HepG2 (cell line): ENCODE measurements at places on chromosomes 5 and 9.

- no peak for DNase-seq
These were observed 369.7 kb downstream of the CDK5RAP2 start for GRCh38 chr9:120210274-120210673.

DNA sequence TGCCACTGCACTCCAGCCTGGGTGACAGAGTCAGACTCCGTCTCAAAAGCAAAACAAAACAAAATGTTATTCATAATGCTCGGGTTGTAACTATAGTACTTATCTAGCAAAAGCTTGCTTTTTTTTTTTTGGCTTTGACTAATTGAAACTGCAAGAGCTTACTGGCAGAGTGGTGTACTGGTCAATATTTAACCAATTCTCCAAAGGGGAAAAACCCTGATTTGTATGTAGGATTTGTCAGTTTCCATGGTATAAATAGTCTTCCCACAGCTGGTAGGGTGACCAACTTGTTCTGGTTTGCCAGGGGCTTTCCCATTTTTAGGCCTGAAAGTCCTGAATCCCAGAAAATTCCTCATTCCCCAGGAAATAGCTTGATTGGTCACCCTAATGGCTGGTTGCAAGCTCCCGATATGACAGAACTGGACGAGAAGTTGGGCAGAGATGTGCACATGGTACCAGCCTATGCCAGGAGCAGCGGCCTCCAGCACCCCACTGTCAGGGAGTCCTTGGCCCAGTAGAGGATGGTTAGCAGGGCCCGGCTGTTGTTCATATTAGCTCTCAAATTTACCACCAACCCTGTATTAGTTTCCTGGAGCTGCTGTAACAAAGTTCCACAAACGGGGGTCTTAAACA lies 58.0 kb downstream of the FXN start:
- no peak for DNase-seq

DNA sequence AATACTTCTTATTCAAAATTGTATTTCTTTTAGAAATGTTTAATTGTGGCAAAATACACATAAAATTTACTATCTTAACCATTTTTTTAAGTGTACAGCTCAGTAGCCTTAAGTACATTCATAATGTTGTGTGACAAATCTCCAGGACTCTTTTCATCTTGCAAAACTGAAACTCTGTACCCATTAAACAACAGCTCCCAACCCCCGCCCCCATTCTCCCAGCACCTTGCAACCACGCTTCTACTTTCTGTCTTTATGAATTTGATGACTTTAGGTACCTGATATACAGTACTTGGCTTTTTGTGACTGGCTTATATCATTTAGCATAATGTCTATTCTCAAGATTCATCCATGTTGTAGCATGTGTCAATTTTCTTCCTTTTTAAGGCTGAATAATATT lies 2.8 kb upstream of the IL5 start:
- DNase-seq, result no peak

GRCh38 chr5:138033907-138034306 lies 1.0 kb upstream of the FAM13B start:
- DNase-seq, result no peak

- no peak for DNase-seq
These were observed 145.7 kb downstream of the SEMA6A start for GRCh38 chr5:116428966-116429365.

- DNase-seq, result no peak
These were observed 232.7 kb downstream of the EFNA5 start for GRCh38 chr5:107437986-107438510.

- DNase-seq, result no peak
These were observed 312.2 kb downstream of the ARRDC3 start for GRCh38 chr5:91070761-91071550.

- DNase-seq, result no peak
These were observed 826.8 kb downstream of the EFNA5 start for GRCh38 chr5:106843812-106844416.

- DNase-seq, result no peak
These were observed 16.8 kb downstream of the MACROH2A1 start for GRCh38 chr5:135382106-135382790.

DNA sequence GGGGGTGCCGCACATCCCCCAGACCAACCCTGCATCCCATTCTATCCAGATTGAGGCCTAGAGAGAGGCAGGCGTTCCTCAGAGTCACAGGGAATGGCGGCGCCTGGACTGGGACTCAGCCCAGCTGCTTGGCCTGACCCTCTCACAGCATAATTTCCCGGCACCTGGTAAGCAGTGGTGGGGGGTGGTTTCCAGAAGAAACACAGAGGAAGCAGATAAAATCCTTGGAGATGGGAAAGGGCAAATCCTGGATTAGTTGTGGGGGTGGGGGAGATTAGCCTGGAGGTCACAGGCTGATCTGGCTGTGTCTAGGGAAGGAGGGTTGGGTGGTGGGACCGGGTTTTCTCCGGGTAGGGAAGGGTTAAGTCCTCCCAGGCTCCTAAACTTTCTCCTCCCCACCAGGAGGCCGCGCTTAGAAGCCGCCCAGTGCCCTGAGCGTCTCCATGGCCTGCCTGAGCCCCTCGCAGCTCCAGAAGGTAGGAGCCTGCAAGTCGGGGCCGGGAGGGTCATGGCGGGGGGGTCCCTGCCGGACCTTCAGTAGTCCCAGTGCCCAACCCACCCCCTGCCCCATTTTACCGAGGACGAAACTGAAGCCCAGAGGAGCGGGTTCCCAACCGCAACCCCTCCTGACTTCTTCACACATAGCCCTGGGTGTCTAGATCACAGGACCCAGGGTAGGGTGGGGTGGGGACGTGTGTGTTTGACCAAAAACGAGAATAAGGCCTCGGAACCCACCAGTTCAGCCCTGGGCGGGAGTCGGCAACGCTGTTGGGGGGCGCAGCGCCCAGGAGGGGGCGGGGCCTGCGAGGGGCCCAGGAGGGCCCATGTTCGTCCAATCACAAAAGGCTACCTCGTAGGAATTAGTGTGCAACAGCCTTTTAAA lies 1.3 kb downstream of the PHYHD1 start:
- DNase-seq, result peak; percentile 62

DNA sequence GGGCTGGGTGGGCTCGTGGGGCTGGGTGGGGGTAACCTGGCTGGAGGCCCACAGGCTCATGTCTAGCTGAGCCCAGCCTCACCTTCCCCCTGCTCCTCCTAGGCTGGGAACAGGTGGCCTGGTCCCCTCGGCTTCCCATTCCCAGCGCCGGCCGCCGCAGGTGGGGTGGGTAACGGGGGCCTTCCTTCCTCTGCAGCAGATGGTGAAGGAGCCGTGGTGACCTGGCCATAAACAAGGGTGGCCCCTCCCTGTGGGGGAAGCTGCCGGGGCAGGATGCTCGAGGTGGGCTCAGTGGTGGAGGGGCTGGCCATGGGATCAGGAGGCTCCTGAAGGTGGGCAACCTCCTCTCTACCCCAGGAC lies 41.0 kb upstream of the EGFL7 start:
- DNase-seq, result no peak

GRCh38 chr5:145673786-145674185 lies 161.4 kb downstream of the PRELID2 start:
- DNase-seq, result no peak

GRCh38 chr9:129968690-129969485 lies 74.1 kb downstream of the FNBP1 start:
- DNase-seq, result no peak

DNA sequence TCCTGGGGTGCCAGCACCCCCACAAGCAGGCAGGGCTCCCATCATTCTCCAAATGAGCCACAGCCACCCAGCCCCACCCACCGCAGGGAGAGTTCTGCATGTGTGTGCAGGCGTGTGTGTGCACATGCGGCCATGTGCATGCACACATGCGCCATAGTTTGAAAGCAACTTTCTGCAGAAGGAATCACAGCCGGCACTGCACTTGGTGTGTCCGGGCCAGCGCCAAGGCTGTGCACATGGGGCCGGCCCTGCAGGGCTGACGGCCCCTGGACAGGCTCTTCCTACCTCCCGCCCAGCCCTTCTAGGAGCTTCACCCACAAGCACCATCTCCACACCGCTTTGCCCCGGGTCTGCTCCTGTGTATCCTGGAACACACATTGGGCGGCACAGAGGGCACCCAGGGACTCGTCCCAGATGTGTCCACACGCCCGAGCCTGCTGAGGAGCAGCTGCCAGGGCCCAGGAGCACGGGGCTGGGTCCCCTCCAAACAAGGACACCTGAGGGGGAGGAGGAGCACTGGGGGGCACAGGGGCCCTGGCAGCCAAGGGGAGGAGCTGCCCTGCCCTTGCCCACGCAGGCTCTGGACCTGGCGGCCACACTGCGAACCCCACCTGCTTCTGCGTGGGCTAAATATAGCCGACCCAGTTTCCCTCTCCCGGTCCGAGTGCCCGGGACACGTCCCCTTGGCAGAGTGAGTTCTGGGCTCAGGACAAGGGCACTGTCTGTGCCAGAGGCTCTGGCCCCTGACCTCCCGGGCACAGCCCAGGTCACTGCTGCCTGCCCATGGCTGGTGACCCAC lies 19.1 kb downstream of the TPPP start:
- DNase-seq, result no peak

DNA sequence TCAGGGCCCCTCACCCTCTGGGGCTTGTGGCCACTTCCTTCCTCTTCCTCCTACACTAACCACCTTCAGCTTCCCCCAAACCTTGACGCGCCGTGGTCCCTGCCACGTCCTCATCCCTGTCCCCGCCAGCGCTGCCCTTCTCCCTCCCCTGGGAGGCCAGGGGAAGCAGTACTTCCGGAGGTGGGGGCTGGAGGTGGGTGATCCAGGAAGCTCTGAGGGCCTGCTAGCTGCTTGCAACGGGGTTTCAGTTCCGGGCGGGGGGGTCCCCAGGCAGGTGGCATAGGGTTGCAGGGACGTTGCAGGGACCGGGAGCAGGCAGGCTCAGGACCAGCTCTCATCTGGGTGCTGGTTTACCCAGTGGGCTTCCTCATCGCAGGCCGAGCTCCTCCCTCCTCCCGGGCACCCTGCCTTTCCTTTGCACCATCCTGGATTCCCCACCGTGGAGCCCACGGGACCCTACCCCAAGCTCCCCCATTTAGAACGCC lies 70.0 kb downstream of the RXRA start:
- no peak for DNase-seq

DNA sequence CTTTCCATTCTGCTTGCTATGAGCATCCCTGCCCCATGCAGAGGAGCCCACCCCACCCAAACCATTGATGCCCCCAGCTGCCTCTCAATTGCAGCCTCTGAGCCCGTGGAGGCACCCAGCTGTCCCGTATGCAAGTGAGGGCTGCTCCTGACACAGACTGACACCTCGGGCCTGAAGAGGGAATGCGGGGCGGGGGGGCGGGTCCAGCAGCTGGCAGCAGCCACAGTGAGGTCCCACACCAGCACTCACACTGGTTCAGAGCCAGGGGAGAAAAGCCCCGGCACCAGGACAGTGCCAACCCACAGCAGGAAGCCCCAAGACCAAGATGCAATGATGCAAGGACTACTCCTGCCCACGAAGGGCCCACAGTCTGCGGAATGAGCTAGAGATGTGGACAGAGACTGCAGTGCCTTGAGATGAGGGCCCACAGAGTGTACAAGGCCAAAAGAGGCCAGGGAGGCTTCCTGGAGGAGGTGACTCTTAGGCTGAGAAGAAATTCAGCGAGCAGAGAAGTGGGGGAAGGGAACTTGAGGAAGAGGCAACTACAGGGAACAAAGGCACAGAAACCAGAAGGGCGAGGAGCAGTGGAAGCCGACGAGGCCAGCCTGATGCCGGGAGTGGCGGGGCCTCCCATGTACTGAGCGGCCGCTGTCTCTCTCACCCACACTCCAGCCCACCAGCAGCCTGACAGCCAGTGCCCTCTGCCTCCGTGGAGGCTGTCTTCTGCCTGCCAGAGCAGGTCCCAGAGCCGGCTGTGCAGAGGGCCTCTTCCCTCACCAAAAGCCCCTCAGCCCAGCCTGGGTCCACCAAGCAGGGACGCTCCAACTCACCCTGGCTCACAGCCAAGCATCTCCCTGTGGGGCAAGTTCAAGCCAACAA lies 9.2 kb downstream of the EEIG1 start:
- no peak for DNase-seq

- DNase-seq, result peak; percentile 75
These were observed 3.0 kb upstream of the SYNPO start for GRCh38 chr5:150637245-150638052.

- DNase-seq, result no peak
These were observed 8.4 kb downstream of the UBTD2 start for GRCh38 chr5:172274951-172275753.

DNA sequence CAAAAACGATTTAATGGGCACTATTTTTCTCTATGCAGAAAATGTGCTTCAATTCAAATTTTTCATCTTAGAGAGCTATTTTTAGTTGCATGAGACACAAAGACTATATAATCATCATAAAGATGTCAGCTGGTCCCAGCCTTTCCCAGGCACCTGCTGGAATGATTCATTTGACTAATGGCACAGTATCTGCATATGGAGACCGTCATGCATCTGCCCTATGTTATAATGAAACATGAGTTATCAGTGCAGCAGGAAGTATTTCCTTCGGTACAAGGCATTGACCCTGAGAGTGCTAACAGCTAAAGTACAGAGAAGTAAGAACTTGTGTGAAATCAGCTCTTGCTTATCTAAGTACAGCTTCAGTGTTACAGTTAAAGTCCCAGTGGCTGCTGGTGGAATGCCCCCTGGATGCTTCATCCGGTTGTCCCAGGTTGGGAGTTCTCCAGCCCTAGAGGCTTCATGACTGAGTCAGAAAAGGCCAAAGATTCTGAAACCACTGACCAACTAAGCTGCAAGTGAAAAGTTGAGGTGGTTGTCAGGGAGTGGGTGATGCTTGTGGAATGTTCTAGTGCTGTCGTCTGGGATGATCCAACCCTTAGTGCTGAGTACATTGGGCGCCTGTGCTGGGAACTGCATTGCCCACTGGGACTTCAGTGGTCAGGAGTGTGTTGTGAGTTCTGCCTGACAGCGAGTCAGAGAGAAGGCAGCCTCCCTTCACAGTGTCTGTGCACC lies 57.2 kb downstream of the MTRR start:
- DNase-seq, result no peak

GRCh38 chr5:155085282-155085989 lies 71.9 kb downstream of the KIF4B start:
- no peak for DNase-seq
